ENCODE measurements at places on chromosomes 12 and 14.

GRCh38 chr12:5377997-5378592 lies 53.8 kb upstream of the NTF3 start:
- no peak for DNase-seq

GRCh38 chr12:15472036-15472435 lies 149.7 kb downstream of the PTPRO start:
- no peak for DNase-seq

DNA sequence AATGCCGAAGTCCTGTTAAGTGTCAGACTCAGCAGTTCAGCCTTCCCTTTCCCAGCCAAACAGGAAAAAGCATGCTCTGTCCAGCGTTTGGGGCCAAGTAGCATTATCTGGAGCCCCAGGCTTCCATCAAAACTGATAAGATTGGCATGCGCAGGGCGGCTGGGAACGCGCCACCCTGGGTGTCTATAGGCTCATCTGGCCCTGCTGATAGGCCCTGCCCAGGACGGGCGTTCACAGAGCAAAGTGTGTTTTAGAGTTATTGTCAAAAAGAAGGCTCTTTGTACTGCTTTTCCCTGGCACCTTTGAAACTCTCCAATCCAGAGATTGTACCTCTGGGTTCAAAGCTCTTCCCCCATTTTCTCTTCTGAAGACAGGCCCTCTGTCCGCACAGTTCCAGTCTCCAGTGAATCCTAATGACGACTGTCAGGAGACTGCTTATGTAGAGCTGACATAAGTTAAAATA lies at the start of gene ART4:
TSS of gene ART4 (minus strand) at position 102 of the 463 bp plus-strand sequence. CDS start 413 bp downstream, outside the sequence.
- no peak for DNase-seq

GRCh38 chr14:76640923-76641395 lies 120.3 kb upstream of the VASH1 start:
- DNase-seq, result peak; percentile 90

DNA sequence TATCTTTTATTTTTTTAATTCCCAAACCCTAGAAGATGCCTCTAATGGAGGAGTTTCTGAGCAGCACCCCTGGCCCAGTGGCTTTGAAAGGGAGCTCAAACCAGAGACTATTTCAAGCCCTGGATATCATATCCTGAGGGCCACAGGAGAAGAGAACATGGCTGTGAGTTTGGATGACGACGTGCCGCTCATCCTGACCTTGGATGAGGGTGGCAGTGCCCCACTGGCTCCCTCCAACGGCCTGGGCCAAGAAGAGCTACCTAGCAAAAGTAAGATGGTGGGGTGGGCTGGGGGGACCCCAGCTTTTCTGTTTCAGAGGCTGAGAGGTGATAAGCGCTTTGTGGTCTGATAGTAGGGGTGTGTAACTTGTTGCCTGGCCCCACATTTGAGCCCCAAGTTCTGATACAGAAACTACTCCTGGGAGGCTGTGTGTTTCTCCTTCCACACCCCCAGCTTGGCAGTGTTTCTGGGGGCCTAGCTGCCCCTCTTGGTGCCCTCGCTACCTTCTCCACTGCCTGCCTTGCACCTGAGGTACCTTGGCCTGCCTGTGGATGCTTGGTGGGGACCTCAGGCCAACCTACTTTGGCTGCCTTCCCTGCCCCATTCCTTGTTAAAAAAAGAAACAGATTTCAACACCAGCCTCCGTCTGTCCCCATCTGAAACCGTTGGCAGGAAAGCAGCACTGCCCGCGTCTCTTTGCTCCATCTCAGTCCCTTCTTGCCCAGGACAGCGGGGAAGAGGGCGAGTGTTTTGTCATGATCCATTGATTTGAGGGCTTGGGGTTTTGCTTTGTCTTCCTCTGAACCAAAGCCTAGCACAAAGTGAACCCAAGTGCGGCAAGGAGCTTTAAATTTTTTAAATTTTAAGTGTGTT lies 5.7 kb downstream of the TPCN1 start:
- no peak for DNase-seq

DNA sequence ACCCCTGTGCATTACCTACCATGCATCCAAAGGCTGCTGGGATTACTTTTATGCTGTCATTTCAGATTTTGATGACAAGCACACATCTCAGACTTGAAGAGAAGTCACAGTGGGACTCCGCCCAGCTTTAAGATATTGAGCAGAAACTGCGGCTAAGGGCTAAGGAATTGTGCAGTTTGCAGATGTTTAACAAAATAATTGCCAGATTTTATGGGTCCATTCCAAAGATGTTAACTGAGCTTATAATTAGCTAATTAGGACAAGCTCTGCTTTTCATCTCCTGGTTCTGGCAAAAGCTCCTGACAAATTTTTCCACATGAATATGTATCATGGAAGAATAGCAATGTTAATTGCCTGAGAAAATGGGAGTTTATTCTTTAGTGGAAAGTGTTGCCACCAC lies 344.4 kb upstream of the ATXN7L3B start:
- no peak for DNase-seq

- DNase-seq, result no peak
These were observed 48.0 kb downstream of the ZFYVE1 start for GRCh38 chr14:72978856-72979255.

GRCh38 chr12:113899561-113900471 lies 66.3 kb downstream of the RBM19 start:
- DNase-seq, result peak; percentile 14

GRCh38 chr14:102584871-102585869 lies 7.3 kb upstream of the RCOR1 start:
- DNase-seq, result no peak

- DNase-seq, result no peak
These were observed 1.3 kb downstream of the PPP1R13B start for GRCh38 chr14:103846097-103846496.

DNA sequence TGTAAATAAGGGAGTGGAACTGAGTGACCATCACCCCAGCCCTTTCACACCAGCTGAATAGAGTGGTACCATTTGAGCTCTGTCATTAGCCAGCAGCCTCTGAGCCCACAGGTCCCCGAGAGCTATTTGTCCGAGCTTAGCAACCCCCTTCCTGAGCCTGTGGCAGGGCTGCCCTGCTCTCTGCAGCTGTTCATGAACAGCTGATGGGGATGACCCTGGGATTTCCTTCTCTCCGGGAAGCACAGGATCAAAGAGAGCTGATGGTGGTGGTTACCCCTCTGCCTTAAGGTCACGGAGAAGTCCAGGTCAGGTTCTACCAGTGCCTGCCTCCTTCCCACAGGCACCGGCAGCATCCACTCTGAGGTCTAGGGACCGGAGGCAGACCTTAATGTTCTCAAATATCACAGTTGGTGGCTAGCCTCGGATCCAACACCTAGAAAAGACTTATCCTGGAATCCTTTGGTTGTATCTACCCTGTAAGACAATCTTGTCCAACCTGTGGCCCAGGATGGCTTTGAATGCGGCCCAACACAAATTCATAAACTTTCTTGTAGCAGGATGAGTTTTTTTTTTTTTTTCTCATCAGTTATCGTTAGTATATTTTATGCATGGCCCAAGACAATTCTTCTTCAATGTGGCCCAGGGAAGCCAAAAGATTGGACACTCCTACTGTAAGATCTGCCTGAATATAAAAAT lies 81.1 kb downstream of the ESRRB start:
- no peak for DNase-seq

GRCh38 chr12:4039931-4040330 lies 166.7 kb upstream of the PARP11 start:
- no peak for DNase-seq

DNA sequence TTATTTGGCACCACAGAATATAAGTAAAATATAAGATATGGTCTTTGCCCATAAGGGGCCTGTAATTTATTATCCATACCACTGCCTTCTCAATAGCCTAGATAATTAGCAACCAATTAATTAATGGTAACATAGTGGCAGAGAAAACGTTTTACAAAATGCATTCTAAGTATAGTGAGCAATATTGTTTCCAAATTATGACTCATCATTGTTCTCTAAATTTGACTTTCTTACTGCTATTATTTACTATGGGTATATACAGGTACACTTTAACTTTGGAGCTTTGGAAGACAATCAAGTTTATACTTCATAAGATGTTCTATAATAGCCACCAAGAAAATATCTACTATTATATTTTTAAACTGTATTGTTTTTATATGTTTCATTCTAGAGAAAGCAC lies 26.7 kb downstream of the DCP1B start:
- no peak for DNase-seq

GRCh38 chr12:75994069-75994740 lies 37.4 kb downstream of the PHLDA1 start:
- no peak for DNase-seq

DNA sequence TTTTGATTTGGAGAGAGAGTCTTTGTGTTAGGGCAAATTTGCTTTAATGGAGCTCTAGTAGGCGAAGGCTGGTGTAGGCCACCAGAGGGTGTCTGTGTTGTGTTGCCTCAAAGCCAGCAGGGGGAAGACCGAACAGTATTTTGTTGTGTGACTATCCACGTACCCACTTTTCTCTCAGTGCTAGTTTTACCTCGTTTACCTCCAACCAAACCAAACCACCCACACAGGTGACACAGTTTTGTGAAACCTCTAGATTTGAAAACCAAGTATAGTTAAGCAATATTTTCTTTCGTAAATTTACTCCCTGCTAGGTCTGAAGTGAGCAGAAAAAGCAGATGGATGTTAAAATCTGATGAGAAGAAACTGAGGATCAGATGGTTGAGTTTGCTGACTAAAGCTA lies 36.3 kb upstream of the NPFF start:
- DNase-seq, result peak; percentile 28

DNA sequence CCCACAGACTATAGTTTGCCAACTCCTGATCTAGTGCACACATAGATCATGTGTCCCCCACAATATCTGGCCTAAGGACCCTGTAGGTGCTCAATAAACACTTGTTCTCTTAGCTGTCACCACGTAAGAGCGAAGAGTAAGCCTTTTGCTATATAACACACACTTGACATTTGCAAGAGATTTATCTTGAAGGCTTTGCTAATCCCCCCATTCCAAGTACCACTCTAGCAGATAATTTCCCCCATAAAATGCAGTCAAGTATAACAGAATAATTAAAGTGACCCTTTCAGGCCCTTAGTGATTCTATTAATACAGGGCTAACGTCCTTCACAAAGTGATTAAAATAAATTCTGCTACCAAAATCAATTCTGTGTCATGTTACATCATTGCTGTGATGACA lies 87.5 kb downstream of the PLXNC1 start:
- no peak for DNase-seq

GRCh38 chr14:75101491-75101890 lies 25.4 kb downstream of the NEK9 start:
- DNase-seq, result no peak

DNA sequence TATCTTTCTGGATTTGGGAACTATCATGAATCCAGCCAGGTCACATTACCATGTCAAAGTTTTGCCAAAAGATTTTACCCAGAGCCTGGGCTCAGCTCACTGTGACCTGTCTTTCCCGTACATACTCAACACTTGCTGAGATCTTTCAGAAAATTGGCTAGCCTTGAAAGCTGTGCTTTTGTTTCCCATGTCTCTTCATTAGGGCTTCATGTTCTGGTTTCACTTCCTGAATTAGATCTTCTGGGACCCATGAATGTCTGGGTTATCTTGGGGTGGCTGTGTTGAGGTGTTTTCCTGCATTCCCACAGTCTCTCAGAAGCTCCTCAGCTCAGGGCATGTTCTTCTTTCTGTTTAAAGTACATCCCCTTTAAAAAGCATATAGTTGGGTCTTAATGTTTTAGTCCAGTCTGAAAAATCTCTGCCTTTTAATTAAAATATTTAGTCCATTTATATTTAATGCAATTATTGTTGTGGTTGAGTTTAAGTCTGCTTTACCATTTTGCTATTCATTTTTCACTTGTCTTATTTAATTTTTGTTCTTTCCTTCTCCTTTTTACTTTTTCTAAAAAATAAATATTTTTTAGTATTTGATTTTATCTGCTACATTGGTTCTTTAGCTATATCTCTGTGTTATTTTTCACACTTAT lies 242.7 kb downstream of the VRK1 start:
- no peak for DNase-seq

DNA sequence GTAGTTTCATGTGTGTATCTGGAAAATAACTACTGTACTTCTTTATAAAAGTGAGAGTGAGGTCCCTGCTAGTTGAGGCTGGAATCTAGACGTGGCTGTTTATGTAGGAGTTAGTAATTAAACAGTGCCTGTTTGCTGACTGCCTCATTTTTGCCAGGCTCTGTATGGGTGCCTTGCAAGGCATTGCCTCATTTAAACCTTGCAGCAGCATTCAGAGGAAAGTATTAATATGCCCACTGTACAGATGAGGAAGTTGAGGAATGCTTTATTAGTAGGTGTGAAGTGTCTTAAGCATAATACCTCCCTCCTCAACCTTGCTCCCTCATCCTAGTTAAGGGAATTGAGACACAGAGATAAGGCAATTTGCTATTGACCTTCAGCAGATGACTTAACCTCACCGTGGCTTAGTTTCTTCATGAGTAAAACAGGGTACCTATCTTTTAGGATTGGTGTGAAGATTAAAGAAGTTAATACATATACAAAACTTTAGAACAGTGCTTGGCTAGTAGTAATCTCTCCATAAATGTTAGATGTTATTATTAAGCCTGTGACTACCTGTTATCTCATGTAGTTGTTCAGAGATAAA lies 28.7 kb downstream of the PPM1A start:
- no peak for DNase-seq

- DNase-seq, result no peak
These were observed 621.0 kb downstream of the BCL11B start for GRCh38 chr14:98651037-98651436.

DNA sequence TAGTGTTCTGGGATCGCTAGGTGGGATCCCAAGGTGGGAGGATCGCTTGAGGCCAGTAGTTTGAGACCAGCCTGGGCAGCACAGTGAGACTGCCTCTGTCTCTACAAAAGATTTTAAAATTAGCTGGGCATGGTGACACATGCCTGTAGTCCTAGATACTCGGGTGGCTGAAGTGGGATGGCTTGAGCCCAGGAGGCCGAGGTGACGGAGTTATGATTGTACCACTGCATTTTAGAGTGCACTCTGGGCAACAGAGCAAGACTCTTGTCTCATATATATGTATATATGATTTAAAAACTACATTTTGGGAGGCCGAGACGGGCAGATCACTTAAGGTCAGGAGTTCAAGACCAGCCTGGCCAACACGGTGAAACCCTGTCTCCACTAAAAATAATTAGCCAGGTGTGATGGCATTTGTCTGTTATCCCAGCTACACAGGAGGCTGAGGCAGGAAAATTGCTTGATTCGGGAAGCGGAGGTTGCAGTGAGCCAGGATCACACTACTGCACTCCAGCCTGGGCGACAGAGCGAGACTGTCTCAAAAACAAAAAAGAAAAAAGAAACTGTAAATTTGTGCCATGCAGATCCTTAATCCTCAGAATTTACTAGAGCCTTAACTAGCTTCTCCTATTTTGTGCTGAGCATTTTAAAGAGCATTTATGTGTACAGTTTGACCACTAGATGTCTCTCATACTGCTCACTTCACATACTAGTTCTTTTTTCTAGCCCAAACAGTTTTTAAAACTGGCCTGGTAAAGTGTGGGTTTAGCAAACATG lies 114.8 kb downstream of the MON2 start:
- DNase-seq, result peak; percentile 6

DNA sequence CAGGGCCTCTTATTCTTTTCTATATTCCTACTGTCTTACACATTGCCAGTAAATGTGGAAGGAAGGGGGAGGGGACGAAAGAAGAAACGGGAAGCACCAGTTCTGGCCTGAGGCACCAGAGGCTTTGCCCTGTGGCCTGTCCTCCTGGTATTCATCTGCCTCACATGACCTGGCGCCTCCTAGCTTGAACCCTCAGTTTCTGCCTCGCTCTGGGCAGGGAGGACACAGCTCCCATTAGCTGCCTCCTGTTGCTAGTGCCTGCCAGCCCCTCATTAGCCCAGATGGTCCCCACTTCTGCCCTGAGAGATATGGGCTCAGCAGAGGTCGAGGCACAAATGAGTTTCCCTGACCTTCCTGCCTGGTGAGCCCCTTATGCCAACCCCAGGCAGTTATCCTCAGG lies 3.0 kb upstream of the PLEKHG6 start:
- DNase-seq, result no peak

- no peak for DNase-seq
These were observed 5.6 kb downstream of the MLEC start for GRCh38 chr12:120692524-120693033.
